T-helper 17 cell (primary cell): ENCODE measurements at places on chromosomes 16 and 17. TPM values are rescaled to one million over a fixed set of nuclear protein-coding genes. Genes with fewer than 3 reads are reported as not detected.

- no peak for DNase-seq
These were observed 10.4 kb downstream of the NHERF1 start for GRCh38 chr17:74758848-74759168.

DNA sequence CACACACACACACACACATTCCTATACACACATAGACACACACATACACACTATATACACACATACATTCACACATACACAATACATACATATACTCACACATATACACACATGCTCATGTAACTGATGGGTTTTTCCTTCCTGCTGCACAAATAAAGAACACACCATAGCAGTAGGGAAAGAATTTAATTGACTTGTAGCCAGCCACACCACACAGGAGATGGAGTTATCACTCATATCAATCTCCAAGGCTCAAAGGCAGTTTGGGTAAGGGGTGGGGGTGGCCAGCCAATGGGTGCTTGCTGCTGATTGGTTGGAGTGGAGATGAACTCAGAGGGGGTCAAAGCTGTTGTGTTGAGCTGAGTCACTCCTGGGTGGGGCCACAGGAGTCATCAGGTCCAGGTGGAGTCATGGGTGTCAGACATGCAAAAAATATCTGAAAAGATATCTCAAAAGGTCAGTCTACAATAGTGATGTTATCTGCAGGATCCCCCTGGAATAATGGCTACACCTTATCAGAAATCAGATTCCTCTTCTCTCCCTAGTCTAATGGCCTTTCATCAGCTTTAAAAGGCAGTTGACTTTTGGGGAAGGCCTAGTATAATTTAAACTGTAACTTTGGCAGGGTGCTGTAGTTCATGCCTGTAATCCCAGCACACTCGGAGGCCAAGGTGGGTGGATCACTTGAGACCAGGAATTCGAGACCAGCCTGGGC, 46.1 kb downstream of the WSB1 start:
- no peak for DNase-seq

- DNase-seq = no peak
These were observed 79.9 kb downstream of the TMEM100 start for GRCh38 chr17:55642741-55643140.

DNA sequence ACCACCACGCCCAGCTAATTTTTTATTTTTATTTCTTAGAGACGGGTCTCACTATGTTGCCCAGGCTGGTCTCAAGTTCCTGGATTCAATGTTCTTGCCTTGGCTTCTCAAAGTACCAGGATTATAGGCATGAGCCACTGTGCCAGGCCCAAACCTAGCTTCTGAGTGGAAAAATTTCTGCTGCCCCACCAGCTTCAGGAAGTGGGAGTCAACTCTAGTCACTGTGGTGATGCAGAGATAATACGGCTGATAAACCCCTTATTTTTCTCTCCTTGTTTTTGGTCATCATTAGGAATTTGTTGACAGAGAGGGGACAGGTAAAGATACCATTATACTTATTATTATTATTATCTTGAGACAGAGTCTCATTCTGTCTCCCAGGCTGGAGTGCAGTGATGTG, 27.8 kb upstream of the PHOSPHO1 start:
- DNase-seq = no peak

GRCh38 chr17:76153202-76153601, 12.2 kb upstream of the FOXJ1 start:
- no peak for DNase-seq

GRCh38 chr16:52677501-52677900, 130.6 kb upstream of the TOX3 start:
- no peak for DNase-seq

DNA sequence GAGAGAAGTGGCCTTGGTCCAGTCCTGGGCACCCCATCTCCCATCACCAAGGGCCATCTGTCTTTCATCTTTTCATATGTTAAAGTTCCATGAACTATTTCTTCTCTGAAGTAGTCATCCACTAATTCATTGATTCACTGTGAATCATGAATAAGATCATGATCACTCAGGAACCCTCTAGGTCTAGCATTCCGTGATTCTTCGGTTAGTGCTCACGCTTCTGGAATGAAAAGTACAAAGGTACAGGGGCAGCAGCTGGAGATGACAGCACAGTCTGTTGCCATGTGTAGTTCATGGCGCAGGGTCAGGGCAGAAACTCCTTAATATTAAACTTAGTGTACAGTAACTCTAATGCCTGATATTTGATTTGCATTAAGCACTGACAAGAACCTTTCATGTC, 127.1 kb downstream of the CDH13 start:
- no peak for DNase-seq

GRCh38 chr16:78060295-78060694, 37.9 kb downstream of the CLEC3A start:
- no peak for DNase-seq

GRCh38 chr16:88973007-88973410, 4.0 kb downstream of the CBFA2T3 start:
- DNase-seq = no peak

DNA sequence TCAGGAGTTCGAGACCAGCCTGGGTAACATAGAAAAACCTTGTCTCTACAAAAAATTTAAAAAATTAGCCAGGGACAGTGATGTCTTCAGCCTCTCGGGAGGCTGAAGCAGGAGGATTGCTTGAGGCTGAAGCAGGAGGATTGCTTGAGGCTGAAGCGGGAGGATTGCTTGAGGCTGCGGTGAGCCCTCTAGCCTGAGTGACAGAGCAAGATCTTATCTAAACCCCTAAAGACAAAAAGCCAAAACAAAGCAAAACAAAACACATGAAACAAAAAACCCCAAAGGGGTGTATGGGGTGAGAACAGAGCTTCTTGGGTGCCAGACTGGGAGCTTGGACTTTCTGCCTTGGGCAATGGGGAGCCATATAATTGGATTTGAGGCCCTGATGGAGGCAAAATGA, 2.6 kb downstream of the SPNS3 start:
- no peak for DNase-seq

- no peak for DNase-seq
These were observed 231.1 kb upstream of the TBX2 start for GRCh38 chr17:61168506-61168905.

- no peak for DNase-seq
These were observed 2.1 kb upstream of the MRC2 start for GRCh38 chr17:62625184-62625869.

Gene SMIM5
- 0.40 TPM for total RNA-seq

DNA sequence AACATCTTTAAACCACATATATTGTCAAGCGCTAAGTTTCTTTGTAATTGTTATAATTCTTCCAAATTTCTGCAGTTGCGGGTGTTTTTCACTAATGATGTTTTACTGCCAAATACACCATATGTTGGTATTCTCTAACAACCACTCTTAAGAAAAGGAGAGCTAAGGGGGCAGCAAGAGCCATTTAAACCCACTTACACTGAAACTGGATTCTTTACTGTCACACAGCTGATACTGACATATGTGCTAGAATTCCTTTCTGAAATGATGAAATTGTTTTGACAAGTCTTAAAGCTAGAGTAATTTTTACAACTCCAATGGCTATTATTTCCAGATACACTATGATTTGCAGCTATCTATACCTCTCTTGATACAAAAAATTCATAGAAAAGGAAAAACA, 483.1 kb downstream of the CDH11 start:
- no peak for DNase-seq

Gene SP6
- total RNA-seq = 0.21 TPM

Gene ABI3
- 10.5 TPM for total RNA-seq

- no peak for DNase-seq
These were observed 189.9 kb downstream of the SEC14L1 start for GRCh38 chr17:77330602-77331081.

Gene TMEM92
- total RNA-seq = not detected

Gene BAIAP3
- total RNA-seq = 20.0 TPM

Gene ZACN
- not detected for total RNA-seq

GRCh38 chr17:12230481-12231354, 210.0 kb downstream of the MAP2K4 start:
- no peak for DNase-seq

GRCh38 chr16:71854369-71854948, 8.7 kb downstream of the ATXN1L start:
- no peak for DNase-seq

- DNase-seq = no peak
These were observed 6.1 kb upstream of the LIG3 start for GRCh38 chr17:34974179-34974578.

Gene CDRT15L2
- total RNA-seq = not detected
